NCI-H1930 (cell line): ENCODE measurements at places on chromosomes 16 and 17.
A peak's percentile ranks its signal among the peaks of the same experiment; 100 is the strongest.

DNA sequence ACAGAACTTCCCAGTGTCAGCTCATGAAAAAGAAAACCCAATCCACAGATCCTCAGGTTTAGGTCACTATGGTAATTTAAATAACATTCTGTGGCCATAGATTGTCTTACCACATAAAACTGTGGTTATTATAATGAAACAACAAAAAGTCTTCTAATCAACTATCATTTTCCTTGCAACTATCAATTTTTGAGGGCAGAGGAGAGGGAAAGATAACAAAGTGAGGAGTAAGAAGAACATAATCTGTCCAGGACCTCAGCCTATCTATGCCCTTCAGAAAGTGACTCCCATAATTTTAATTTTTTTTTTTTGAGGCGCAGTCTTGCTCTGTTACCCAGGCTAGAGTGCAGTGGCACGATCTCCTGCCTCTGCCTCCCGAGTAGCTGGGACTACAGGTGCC, 4.0 kb upstream of the GGNBP2 start:
- no peak for DNase-seq

GRCh38 chr16:54171626-54172537, 114.7 kb downstream of the IRX3 start:
- peak; percentile 74 for DNase-seq

GRCh38 chr16:65124212-65124548, 2.3 kb upstream of the CDH11 start:
- no peak for DNase-seq

DNA sequence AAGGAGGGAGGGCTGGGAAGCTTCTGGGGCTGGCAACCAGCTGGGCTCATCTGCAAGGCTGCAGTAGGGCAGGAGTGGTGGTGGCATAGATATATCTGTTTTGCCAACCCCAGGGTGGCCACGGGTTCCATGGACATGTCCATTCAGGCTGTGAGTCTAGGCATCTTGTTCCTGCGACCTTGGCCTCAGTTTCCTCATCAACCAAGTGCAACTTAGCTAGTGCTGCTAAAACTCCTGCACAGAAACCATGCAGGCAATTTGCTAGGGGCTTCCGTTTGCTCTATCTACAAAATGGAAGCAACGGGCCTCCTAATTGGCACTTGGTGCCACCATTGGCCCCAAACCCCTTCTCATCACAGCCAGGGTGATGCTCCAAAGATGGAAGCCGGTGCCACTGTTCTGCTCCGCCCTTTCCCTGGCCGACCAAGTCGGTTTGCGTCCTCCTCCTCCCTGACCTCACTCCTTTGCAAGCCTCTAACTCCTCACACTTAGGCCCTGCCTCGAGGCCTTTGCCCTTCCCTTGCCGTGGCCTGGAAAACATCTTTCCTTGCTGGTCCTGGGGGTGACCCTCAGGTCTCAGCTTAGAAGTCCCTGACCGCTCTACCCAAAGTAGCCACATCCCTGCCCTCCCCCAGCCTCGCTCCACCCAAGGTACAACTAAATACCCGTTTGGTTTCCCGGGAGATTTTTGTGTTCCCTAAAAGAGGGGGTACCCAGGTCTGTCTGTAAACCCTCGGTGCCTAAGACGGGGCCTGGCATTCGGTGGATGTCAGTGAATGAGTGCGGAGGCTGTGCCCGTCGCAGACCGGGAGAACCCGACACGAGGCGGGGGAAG, 1.2 kb downstream of the SREBF1 start:
- no peak for DNase-seq

GRCh38 chr16:79677799-79678530, 77.4 kb upstream of the MAF start:
- no peak for DNase-seq

GRCh38 chr16:67449739-67450138, 18.8 kb downstream of the HSD11B2 start:
- no peak for DNase-seq

DNA sequence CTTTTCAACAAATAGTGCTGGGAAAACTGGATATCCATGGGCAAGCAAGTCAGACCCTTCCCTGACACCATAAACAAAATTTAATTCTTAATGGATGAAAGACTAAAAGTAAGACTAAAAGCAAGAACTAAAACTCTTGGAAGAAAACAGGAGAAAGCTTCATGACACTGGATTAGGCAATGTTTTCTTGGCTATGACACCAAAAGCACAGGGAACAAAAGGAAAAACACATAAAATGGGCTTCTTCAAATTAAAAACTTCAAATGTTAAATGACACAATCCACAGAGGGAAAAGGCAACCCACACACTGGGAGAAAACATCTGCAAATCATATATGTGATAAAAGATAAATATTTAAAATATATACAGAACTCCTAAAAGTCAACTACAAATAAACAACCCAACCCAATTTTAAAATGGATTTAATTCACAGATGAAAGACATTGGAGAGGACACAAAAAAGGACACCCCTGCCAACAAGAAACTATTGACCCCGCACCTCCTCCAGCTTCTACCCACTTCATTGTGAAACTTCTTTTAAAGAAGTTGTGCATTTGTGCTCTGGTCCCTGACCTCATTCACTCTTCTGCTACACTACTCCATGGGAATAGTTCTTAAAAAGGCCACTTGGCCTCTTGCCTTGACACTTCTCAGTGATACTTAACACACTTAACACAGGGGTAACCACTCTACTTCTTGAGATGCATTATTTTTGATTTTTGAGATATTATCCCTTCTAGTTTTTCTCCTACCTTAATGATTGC, 80.3 kb downstream of the TRIM37 start:
- no peak for DNase-seq

DNA sequence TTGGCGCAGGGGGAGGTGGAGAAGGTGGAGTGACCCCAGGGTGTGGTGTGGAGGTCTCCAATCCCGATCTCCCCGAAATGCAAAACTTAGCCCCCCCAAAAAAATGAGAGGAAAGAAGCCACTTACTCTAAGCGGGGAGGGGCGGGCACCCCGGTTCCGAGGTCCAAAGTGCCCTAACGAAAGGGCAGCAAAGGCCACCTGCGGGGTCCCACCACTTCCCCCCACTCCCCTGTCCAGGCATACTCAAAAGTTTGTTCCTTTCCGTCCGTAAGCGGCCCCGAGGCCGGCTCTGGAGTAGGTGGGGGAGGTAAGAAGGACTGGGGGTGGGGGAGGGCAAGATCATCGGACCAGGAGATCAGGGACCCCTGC, 1.1 kb downstream of the TOX3 start:
- no peak for DNase-seq

DNA sequence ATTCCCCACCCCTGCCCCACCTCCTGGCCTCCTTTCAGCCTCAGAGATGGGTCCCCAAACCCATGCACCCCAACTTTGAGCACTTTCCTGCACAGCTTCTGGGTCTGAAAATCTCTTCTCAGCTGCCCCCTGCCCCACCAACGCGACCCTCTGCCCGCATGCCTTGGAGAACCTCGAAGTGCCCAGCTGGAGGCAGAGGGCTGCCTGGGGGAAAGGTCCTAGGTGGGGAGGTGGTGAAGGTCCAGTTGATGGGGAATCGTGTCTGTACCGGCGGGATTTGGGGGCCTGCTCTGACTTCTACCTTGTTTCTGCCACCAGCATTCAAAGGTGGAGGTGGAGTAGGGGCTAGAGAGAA, 1.3 kb downstream of the NKD1 start:
- no peak for DNase-seq

GRCh38 chr17:50105811-50106210, 10.7 kb downstream of the PDK2 start:
- no peak for DNase-seq

DNA sequence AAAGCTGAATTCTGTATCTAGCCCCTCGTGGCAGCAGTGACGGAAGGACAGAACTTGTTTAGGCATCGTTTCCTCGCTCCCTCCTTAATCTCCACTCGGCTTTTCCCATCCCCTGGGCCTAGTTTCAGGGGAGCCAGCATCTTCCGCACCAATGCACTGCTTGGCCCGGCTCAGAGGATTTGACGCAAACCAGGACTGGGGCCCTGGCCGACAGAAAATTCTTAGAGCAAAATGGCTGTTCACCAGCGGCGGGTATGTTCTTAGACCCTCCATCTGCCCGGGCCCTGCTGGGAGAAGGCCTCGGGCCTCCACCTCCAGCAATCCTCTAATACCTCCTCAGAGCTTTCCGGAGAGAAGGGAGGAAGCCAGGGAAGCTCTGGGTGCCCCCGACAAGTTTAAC, 54.6 kb downstream of the TBC1D16 start:
- DNase-seq: no peak

GRCh38 chr16:10122546-10122945, 59.7 kb downstream of the GRIN2A start:
- no peak for DNase-seq

- DNase-seq: peak; percentile 75
Measured at GRCh38 chr16:54930005-54930868, at the start of gene IRX5. IRX5 (plus strand) TSS chr16:54930865; CDS start chr16:54931199, 334 bp downstream.

GRCh38 chr17:34383216-34383615, 20.2 kb upstream of the CCL1 start:
- DNase-seq: no peak

- DNase-seq: no peak
Measured at GRCh38 chr17:81031566-81032550, 3.1 kb upstream of the BAIAP2 start.

DNA sequence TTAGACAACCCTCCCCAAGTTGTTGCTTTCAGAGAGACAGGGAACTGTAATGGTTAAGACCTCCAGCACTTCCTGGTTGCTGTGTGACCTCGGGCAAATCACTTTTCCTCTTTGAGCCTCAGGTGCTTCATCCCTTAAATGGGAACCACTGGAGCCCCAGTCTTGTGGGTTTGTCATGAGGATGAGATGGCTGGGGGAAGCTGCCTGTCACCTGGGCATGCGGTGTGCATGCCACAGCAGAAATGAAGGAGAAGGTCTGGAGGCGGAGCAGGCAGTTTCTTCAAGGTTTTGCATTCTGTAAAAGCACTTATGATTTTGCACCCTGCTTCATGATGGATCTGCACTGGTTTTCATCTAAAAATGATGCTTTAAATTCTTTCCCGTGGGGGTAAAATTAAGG, 22.1 kb downstream of the NAGPA start:
- no peak for DNase-seq

GRCh38 chr17:79777120-79777893, 641 bp upstream of the CBX2 start:
- peak; percentile 81 for DNase-seq

GRCh38 chr16:10738231-10739077, 5.2 kb upstream of the NUBP1 start:
- DNase-seq: no peak

DNA sequence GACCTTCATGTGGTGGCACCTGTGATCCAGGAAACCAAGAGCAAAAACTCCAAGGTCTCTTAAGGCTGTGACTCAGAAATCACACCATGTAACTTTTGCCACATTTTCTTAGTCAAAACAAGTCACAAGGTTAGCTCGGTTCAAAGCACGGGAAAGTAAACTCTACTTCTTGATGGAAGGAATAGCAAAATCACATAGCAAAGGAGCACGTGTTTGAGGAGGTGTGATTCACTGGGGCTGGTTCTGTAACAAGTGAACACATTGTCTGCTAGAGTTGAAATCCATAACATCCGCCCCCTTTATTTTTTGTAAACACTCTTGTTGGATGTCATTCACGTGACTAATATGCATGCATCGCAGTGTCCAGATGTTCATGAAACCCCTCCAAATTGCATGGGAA, 415.0 kb upstream of the MAF start:
- DNase-seq: no peak

GRCh38 chr17:27805520-27806146, 5.3 kb upstream of the NOS2 start:
- DNase-seq: peak; percentile 60

- no peak for DNase-seq
Measured at GRCh38 chr16:70738083-70738977, 52.5 kb upstream of the MTSS2 start.

DNA sequence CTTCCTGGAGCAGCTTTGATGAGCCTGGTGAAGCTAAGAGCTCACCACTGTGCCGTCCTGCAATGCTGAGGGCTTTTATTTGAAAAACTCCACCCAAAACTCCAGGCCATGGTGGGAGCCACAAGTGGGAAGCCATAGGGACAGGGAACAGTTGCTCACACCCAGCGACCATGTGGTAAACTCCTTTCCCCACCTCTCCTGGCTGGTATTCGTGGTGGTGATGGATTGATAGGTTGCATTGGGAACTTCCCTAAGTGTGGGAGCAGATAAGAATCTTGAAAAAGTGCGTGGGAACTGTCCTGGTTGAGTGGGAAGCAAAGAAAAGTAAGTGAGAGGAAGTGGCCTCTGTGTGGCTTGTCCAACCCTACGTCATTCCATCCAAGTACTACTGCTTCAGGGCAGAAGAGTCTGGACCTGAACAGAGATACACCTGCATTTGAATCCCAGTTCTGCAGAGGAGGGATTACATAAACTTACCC, at the start of gene CCL1:
Gene CCL1 (minus strand): TSS at position 51 of the 479 bp plus-strand sequence. CDS start 72 bp downstream, outside the sequence.
- DNase-seq: no peak

DNA sequence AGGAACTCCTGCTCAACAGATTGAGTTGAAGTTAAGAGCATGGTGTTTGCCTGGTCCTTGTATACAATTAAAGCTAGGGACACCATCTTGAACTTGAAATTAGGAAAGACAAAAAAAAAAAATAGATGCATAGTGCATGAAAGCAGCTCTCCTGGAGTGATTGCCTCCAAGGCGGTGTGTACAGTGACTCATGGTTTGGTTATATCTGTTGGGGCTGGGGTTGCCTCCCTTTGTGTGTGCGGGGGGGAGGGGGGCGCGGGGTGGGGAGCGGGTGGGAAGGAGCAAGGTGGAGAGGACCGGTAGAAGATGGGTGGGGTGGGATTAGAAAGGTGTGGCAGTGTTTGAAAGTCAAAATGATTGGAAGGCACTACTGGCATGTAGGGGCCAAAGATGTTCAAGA, 3.4 kb downstream of the TMED6 start:
- DNase-seq: no peak

DNA sequence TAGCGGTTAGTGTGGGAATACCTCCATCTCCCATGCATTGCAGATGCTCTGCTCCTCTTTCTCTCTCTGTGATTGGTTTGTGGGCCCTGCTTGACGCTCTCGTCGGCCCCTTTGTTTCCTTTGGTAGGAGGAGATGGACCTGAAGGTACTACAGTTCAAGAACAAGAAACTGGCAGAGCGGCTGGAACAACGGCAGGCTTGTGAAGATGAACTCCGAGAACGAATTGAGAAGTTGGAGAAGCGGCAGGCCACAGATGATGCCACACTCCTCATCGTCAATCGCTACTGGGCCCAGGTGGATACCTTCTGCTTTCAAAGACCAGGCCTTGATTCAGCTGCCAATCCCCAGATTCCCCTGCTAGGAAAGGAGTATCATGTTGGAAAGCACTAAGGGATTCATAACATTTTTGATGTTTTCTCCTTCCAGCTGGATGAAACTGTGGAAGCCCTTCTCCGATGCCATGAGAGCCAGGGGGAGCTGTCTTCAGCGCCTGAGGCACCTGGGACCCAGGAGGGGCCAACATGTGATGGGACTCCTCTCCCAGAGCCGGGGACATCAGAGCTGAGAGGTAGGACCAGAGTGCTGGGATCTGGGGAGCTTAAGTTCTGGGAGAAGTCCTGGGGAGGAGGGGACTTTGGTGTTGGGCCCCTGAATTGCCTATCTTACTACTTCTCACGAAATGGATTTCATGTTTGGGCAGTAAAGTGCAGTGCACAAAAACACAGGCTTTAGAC, 1.0 kb downstream of the RNF40 start:
- DNase-seq: no peak

- no peak for DNase-seq
Measured at GRCh38 chr17:6374271-6374691, 60.6 kb downstream of the AIPL1 start.

- DNase-seq: no peak
Measured at GRCh38 chr17:73929860-73930430, 273.5 kb upstream of the RPL38 start.

- no peak for DNase-seq
Measured at GRCh38 chr16:46896314-46896968, 12.3 kb downstream of the GPT2 start.

GRCh38 chr17:48603959-48604769, 622 bp downstream of the HOXB6 start:
- DNase-seq: no peak

GRCh38 chr17:4256952-4257351, 6.8 kb downstream of the ANKFY1 start:
- no peak for DNase-seq
